Stimulated activated CD8-positive, alpha-beta memory T cell treated with anti-CD3 and anti-CD28 coated beads, Interleukin-15, amount 100 ng/mL, for 4 hours (primary cell): ENCODE measurements at places on chromosomes 4 and X.
A peak's percentile ranks its signal among the peaks of the same experiment; 100 is the strongest.

DNA sequence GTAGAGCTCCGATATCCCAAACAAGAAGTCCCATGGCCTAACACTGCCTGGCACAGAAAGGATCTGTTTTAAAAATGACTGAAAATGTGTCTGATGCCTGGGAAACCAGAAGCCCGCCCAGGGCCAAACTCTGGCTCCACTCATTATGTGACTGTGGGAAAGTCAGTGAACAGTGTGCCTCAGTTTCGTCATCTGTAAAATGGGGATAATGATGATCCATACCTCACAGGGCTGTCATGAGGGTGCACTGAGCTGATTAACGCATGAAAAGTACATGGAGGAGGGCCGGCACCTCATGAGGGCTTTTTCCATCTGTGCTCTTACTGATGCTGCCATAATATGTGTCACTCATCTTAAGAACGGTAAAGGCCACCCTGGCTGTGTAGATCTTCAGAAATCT, 5.1 kb downstream of the SLC2A9 start:
- DNase-seq = no peak

DNA sequence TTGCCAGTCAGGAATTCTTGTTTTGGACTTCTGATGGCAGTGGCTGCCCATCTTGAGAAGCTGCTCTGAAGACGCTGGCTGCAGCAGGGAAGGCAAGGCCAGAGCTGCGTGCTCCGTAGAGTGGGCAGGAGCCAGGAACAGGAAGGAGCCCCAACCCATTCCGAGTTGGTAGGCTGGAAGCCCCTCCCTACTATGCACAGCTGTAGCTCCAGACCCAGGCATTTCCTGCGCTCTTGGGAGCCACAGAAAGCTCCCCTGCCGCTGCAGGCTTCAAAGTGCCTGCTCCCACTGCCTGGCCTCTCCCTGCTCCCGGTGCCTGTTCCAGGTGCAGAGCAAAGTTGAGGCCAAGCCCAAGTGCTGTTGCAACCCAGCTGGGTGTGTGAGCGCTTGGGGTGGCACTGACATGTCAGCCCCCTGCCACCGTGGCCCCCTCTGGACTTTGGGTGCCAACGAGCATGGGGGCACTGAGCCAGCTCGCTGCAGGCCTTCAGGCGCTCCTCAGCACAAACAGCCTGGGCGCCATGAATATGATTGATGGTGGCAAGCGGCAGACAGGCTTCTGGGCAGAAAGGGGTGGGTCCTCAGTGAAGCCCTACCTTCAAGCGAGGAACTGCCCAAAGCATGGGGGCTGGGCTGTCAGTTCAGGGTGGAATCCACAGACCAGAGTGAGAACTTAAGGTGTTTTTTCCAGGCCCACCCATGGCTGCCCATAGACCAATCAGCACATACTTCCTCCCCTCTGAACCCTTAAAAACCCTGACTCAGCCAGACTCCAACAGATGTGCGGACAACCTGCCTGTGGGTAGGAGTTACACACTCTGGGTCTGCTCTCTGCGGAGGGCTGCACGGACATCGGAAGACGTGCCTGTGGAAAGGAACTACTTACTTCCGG, 677.2 kb upstream of the INTU start:
- DNase-seq = no peak

- DNase-seq = no peak
Measured at GRCh38 chr4:175087145-175087544, 169.0 kb downstream of the ADAM29 start.

DNA sequence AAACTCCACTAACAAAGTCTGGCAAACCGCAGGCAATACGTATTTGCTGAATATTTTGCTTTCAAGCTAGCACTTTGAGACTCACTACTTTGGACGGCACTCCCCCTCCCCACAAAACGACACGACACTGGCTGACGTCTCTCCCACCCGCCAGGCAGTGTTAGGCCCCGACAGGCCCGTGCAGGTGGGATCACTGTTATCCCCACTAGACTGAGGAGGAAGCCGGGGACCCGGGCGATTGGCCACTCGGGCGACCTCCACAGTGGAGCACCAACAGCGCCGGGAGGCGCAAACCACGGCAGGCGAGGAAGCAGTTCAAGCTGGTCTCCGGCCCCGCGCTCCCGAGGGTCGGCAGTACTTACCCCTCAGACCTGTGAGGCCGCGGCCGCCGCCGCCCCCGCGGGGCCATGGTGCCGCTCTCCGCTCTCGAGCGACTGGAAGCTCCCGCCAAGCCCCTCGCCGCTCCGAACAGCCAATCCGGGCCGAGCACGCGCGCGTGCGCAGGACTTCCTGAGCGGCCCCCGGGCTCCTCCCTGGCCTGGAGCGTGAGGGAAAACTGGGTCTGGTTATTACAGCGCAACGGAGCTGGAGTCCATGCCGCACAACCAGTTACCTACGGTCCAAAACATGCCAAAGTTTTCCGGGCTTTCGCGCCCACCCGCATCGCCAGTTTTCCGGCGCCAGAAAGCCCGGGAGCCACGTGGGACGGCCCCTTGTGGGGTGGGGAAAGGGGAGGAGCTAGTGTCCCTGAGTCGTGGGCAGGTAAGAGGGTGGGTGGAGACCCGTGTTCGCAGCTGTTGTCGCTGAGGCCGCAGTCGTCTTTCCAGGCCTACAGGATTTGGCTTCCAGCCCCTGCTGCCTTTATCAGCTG, at the start of gene CENPU:
Gene CENPU (minus strand): TSS at position 443 of the 871 bp plus-strand sequence. CDS start 34 bp downstream, at position 409.
- peak; percentile 91 for DNase-seq

- no peak for DNase-seq
Measured at GRCh38 chr4:152673489-152673888, 6.3 kb downstream of the TMEM154 start.

DNA sequence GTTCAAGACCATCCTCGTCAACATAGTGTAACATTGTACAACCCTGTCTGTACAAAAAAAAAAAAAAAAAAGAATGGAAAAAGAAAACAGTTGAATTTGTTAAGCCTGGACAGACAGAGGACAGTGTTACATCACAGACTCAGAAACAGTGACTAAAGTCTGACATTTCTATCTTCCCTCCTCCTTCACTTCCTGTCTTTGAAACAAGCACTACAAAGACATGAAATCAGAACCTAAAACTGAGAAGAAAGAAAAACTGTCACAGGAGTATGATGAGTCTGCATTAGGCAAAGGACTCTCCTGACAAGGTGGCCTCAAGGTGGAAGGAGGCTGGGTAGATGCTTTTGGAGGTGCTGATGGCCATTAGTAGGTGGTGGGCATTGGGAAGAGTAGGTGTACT, 126.7 kb downstream of the RBM47 start:
- no peak for DNase-seq

- no peak for DNase-seq
Measured at GRCh38 chr4:175540732-175541131, 271.3 kb downstream of the GPM6A start.

DNA sequence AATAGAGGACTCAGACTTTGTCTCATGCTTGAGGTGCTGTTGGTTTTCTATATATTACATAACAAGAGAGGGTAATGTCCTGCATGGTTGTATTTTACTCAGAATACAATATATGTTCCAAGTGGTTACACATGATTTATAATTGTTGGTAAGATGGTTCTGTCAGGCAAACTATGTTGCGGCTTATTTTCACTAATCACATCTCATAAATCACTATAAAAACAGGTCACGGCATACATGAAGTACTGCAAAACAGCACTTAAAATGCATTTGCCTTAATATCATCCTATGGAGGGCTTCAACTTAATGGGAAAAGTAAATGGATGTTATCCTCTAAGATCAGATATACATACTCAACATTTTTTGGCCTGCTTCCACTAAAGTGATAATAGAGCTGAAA, 246.0 kb upstream of the ARSJ start:
- no peak for DNase-seq

DNA sequence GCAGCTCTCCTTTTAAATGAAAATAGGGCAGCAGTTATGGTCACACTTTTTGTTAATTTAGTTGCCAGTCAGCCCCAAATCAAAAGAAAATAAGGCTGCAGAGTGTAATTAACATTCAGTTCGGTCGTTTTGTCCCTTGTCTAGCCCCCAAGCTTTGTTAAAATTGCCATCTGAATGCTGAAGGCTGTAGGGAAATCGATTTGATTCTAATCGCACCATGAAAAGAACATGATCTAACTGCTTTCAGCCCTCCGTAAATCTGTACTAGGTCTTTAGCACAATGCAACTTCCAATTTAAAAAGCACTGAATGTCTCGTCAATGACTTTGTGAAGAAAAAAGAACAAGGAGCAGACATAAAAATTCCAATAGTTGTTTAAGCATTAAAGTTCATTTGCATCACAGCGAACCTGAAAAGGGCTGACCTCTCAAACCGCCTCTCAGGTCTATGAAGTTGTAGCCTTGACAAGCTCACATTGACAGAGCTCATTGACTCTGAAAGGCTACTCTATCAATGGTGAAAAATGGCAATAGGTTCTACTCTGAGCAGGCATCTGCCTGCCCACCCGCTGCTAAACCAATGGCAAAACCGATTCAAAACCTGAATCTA, 48.9 kb downstream of the CHIC2 start:
- DNase-seq = no peak

- no peak for DNase-seq
Measured at GRCh38 chr4:80125252-80126177, 52.5 kb upstream of the ANTXR2 start.

DNA sequence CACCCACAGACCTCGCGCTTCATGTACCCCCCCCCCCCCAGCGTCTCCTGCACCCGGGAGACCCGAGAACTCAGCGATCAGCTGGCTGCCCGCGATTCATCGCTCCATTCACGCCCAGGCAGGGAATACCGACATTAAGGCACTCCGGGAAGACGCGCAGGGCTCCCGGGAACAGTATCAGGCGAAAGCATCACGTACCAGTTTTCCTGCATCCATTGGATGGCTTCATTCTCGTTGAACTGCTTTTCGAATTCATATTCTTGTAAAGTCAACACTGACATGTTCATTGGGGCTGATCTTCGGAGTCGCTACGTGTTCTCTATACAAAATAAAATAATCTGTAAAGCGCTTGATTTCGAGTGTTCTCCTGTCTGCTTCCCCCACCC, 373 bp downstream of the ELOVL6 start:
- DNase-seq = no peak

- DNase-seq = no peak
Measured at GRCh38 chrX:46649421-46650260, 76.1 kb downstream of the CHST7 start.

GRCh38 chr4:121183989-121184388, 19.9 kb upstream of the TNIP3 start:
- no peak for DNase-seq

DNA sequence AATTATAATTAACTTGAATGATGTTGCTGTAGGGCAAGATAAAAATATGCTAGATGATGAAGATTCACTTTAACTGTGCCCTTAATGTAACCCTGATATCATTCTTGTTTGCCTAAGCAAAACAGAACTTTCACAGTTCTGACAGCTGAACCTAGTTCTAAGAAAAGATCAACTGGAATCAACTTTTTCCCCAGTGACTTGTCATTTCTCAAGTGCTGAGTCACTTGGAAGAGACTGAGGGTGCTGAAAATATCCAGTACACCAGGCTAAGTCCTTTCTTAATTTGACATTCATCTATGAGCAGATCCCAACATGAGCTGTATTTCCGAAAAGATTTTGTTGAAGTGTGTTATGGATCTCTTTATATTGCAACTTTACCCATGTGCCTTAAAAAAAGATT, 140.4 kb downstream of the MID1IP1 start:
- DNase-seq = no peak

DNA sequence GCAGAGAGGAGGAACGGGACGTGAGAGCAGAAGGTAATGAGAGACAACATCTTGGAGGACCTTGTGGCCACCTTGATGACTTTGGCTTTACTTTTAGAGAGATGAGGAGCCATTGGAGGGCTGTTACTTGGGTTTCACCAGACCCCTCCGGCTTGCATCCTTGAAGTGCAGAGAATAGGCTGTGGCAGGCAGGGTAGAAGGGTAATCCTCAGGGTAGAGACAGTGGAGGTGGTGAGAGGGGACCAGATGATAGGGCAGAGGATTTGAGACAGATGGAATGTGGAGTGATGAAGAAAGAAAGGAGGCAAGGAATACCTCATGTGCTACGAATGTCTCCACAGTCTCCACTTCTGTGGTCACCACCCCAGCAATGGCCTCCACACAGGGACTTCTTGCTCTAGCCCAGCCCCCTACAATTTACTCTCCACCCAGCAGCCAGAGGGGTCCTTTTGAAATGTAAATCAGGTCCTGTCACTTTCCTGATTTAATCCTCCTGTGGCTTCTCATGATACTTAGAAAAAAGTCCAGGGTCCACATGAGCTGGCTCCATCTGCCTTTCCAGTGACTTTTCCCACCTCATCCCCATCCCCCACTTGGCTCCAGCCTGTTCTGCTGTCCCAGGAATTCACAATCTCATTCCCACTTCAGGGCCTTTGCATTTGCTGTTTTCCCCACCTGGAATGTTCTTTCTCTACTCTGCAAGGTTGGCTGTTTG, 115.0 kb downstream of the PJA1 start:
- no peak for DNase-seq

DNA sequence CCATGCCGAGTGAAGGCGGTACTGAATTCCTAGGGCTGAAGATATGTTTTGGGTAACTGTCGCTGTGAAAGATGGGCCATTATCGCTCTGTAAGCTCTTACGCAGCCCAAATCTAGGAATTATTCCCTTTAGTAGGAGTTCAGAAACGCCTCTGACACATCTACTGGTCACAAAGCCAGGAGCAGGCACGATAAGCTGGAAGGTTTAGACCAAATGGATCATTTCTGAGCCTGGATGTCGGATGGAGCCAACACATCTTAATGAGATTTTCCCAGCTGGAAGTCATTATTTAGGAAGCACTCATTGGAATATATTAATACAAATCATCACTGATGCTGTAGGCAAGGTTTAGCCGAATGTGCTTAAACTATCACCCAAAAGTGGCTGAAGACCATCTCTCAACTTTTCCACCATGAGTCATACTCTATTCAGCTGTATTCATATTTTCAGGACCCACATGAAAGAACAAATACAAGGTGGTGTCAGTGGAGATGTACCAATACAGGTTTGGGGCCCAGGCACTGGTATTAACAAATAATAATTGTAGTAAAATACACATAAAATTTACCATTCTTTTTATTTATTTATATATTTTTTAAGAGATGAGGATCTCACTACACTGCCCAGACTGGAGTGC, 34.2 kb upstream of the ATRX start:
- no peak for DNase-seq
